ENCODE measurements at places on chromosomes 2 and 18.

DNA sequence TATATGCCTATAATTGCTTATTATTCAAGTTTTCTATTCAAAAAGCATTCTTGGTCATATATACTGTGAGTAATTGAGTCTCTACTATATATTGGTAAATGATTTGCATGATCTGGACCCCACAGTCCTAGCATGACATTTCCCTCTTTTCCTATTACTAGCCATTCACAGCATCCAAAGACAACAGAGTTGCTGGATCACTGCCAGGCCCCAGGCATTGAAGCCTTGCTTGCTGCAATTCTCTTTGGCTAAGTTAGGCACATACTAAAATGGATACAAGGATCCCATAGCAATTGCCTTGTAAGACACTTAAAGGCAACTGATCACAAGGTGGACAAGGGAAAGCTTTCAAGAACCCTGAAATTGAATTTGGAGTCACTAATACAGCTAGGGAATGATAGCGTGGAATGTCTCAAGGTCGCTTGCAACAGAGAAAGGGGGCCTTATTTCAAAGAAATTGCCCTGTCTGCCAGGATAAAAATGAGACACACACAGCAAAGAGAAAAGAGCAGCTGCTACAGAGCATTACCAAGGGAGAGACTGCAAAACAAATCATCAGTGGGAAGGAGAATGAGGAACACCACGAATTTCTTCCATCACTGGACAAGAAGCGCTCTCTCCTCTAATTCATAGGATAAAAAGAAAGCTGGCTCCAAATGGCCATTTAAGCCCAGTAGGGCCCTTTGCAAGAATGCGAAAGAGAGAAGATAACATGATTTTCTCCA, 77.1 kb upstream of the EPHA4 start:
- DNase-seq = no peak

DNA sequence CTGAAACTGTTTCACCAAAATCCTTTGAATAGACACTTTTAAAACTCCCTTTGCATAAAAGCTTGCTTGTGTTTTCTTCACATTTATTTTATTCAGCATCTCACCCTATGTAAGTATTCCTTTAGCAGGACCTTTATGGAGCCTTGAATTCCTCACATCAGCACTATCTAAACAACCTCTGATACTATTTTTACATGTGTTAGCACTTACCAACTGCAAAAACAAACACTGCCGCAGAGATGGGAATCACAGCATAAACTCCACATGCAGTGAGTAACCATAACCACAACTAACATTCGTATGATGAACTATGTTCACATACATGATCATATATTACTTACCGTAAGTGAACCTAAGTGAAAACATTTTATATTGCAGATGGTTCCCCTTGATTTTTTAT, 15.4 kb downstream of the FBXO15 start:
- no peak for DNase-seq

- no peak for DNase-seq
Measured at GRCh38 chr2:158507679-158508078, 50.9 kb downstream of the PKP4 start.

- DNase-seq = no peak
Measured at GRCh38 chr2:228548230-228548629, 366.7 kb upstream of the SPHKAP start.

DNA sequence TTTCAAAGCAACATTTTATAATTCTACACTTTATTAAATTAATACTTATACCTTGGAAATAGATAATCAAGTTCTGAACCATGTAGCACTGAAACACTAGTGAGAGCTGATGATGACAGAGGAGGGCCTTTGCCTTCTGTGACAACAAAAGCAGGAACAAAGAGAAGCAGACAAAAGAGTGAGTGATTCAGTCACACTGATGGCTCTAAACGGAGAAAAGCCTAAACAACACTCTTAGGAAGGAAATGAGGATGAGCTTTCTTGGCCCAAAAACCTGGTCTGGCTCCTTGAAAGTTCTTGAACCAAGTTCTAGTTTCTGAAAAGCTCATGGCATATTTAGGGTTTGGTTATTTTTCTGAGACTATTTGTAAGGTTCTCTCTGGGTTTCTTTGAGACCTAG, 271.9 kb downstream of the DPP10 start:
- no peak for DNase-seq

- no peak for DNase-seq
Measured at GRCh38 chr2:235218486-235218907, 266.7 kb downstream of the SH3BP4 start.

DNA sequence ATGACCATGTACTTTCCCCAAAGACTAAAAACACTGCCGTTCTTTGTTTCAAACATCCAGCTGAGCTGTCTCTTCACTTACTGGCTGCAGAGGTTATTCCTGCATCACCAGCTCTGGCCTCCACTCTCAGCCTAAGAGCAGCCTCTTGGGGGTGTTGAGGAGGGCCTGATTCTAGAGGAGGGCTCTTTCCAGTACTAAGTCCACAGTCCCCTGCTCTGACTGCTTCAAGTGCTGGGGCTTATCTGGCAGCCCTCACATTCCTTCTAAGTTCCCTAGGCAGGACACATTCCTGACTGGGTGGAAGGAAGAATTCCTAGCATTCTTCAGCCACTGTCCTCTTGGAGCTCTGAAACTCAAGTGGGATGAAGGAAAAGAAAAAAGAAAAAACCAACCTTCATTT, 32.9 kb upstream of the EHBP1 start:
- no peak for DNase-seq

DNA sequence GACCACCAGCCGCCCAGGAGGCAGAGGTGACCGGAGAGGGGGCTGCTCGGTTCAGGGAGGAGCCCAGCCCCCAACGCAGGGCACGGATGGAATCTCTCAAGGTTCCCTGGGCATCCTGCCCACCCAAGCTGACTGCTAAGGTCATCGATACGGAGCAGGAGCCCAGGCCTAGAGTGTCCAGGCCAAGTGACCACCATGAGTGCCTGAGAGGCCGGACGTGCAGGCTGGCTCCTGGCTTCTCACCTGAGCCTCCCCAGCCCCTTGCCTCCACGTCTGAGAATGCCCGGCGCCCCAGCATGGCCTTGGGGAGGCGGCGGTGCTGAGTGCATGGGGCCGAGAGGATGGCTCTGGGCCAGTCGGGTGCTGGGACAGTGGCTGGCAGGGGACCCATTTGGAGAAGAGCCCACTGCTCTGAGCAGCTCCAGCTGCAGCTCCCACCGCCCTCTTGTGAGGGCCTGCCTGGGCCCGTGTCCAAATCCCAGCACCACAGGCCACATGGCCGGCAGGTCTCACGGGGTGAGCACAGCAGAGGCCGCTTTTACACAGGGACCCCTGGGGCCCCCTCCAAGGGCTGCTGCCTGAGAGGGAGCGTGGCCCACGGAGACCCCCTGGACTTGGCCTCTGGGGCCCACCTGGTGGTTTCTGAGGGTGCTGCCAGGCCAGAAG, 102.8 kb upstream of the CTDP1 start:
- DNase-seq = no peak

DNA sequence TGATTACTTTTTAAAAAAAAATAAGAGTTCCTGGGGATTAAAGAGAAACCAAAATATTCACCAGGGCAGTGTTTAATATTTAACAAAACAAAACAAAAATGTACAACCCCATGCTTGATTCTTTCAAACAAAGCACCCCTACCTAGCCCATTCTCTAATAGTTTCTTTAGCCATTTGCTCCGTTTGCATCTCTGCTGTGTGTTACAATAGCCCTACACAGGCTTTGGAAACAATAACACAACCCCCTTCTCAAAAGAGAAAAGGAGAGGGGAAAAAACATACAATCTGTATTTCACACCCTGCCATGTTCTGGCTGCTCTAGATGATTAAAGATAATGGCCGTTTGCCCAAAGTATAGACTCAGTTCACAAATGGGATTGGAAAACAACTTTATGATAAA, 302.9 kb downstream of the CPS1 start:
- DNase-seq = no peak

DNA sequence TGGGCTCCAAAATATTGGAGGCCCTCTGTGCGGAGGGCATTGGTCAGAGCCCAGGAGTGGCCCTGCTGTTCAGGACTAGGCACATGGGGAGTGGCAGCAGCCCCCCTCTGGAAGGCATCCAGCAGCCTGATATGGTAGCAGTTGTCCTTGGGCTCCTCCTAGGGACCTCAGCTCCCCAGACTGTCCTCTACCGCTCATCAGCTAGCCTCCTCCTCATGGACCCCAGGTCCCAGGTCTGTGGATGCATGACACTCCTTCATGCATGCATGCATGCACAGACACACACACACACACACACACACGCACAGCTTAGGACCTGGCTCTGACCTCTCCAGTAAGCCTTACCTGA, 15.4 kb upstream of the ATP6V1B1 start:
- DNase-seq = no peak

DNA sequence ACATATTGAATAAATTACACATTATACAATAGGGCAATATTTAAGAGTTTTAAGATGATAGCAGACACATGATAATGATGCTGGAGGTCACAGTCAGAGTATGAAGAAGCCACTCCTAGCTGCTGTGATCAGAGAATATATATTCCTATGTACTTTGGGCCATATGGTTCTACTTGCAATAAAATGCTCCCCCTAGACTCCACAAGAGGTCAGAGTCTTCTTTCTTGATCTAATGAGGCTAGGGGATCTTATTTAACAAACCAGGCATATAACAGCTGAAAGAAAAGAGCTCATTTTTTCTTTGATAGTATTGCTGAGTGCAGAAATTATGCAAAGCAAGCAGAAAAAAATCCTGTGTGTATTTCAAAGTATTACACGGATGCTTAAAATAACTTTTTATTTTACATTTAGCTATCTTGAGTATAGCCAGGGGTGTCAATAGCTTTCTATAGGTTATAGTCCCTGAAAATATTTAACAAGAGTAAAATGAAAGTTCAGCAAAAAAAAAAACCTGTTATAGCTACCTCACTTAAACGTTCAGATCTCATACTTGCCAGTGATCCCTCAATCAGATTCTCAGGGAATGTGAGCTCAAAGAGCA, 748.7 kb upstream of the CHAC2 start:
- no peak for DNase-seq

DNA sequence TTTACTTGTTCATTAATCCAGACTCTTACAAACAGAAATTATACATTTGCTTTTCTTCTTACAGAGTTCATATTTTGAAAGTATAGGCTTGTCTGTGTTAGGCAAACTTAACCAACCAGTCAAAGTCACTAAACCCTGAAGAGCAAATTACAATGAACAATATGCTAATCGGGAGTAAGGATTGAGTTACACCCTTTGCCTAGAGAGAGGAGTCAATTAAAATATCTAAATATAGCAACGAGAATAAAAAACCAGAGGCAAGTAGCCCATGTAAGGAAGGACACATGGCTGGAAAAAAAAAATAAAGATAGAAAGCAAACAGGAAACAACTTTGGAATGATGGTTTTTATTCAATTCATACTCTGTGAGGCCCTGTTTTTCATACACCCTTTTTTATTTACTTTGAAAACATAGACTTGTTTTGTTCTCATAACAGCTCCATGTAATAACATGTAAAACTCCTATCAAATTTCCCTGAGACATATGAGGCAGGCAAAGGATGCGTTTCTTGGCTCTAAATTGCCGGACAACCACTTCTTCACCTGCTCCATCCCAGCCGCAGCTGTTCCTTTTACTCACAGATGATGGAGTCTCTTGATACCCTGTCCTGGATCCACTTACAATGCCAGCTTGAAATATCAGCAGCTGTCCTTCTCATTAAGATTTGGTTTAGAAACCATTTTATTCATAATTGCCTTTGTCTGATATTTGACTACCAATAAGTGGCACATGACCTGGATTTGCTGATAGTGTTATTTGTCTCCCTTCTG, 767.7 kb upstream of the GCFC2 start:
- DNase-seq = no peak

DNA sequence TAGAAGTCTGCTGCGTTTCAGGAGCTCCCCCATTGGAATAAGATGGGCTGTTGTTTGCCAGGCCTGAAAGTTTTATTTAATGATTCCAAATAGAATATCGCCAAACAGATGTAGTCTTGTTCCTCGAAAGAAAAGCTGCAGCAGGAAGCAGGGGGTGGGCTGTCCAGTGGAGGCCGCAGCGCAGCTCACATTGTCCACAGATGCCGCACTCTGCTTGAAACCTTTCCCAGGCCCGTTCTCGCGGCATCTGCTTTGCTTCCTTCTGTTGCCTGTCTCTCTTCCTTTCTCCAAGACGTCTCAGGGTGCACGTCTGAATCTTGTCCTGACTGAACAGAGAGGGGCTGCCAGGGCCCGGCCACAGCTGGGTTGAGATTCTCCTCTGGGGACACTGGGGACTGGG, 12.4 kb upstream of the IGFBP2 start:
- no peak for DNase-seq

- DNase-seq = no peak
Measured at GRCh38 chr2:19127616-19128015, 230.8 kb downstream of the OSR1 start.

- no peak for DNase-seq
Measured at GRCh38 chr2:118049816-118050140, 35.9 kb upstream of the CCDC93 start.

- DNase-seq = no peak
Measured at GRCh38 chr2:26582890-26583289, 58.3 kb downstream of the CIB4 start.

GRCh38 chr2:150425121-150425955, 62.1 kb downstream of the RND3 start:
- no peak for DNase-seq

DNA sequence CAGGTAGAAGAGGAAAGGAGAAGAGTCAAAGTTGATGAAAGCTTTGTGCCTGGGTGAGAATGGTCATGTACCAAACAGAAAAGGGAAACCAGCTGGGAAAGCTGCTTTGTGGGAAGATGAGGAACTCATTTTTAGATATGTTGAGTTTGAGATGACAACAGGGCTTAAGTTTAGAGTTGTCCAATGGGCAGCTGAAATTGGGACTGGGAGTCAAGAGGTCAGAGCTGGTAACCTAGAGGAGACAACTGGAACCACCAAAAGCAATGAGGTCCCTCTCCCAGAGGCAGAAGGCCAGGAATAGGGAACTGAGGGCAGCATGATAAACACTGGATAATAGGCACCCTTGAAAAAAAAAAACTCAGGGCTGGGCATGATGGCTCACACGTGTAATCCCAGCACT, 48.8 kb downstream of the SLC4A1AP start:
- no peak for DNase-seq

DNA sequence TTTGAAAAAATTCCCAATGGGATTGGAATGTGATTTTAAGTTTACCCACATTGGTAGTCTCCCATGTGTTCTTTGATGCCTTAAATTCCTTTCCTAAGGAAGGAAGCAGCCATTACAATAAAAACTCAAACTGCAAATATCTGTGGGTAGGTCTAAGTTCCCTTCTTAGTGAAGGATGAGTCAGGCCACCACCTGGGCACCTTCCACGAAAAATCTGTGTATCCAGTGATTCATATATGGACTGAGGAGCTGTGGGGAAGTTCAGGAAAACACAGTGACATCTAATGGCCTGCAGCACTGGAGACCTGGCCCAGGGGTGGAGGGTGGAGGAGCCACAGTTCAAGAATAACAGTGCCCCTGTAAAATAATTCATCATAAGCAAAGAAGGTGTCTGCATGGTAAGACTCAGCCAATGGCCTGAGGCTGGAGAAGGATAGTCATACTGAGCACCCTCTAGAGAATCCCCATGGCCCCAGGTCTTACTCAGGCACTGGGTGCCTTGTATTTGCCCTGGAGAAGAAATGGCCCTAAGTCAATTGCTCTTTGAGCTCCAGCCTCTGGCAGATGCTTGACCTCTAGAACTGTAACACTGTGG, 248.6 kb downstream of the SP3 start:
- no peak for DNase-seq
